ENCODE measurements at places on chromosomes 1 and 21. TPM values are rescaled to one million over a fixed set of nuclear protein-coding genes. Genes with fewer than 3 reads are reported as not detected.

Gene S100A8
- total RNA-seq: not detected

Gene ACBD6
- total RNA-seq: 66.6 TPM

Gene AMIGO1
- 5.2 TPM for total RNA-seq

Gene RYR2
- 0.03 TPM for total RNA-seq

Gene FASLG
- total RNA-seq: not detected

Gene SERINC2
- total RNA-seq: 4.5 TPM

Gene SYF2
- 38.4 TPM for total RNA-seq

Gene PEAR1
- total RNA-seq: 28.2 TPM

Gene ARTN
- total RNA-seq: 1.1 TPM

Gene TMIGD3
- total RNA-seq: not detected

Gene SPRR1A
- not detected for total RNA-seq

Gene SAMSN1
- not detected for total RNA-seq

GRCh38 chr1:6580119-6580592 lies 362 bp downstream of the ZBTB48 start:
- no peak for DNase-seq

GRCh38 chr1:154335025-154335714 lies 9.8 kb downstream of the ATP8B2 start:
- DNase-seq: peak; percentile 95

DNA sequence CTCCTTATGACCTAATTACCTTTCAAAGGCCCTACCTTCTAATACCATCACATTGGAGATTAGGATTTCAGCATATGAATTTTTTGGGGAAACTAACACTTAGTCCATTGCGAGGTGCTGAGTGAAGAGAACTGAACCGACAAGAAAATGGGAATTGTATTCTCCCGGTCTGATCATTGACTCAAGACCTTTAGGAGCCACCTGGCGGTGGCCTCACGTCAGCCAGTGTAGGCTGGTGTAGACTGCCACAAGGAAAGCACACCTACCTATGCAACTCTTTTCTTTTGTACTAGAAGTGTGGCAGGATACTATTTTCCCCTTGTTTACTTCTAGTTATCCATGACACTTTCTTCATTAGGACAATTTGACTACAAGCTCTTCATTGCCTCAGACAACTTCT lies 333.5 kb upstream of the B3GALT2 start:
- DNase-seq: no peak

DNA sequence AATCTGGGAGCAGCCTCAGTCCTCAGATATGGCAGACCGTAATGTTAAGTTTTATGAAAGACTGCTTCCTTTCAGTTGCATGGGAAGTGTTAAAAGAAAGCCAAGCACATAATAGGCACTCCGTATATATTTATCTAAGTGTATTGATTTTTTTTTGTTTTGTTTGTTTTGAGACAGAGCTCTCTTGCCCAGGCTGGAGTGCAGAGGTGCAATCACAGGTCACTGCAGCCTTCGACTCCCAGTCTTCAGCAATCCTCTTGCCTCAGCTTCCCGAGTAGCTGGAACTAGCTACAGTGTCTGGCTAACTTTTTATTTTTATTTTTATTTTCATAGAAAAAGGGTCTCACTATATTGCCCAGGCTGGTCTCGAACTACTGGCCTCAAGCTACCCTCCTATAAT lies 341.8 kb downstream of the USH2A start:
- no peak for DNase-seq

DNA sequence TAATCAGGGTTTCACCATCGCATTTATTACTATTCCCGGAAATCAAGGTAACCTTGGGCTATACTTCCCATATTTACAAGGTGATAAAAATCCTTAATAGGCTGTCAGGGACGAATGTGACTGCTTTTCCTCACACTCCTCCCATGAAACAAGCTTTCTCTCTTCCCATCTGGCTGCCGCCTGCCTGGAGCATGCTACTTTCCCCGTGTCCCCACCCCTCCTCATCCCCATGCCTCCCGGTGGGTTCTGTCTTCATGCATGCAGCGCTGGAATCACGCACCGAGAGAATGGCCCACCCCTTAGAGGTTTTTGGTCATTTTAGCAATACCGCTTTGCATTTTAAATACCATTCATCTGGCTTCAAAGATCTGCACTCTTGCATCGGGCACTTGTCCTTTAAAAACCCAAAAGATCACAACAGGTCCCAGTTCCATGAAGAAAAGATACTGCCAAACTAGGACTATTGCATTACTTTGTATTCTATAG lies 339.1 kb downstream of the NTNG1 start:
- no peak for DNase-seq

GRCh38 chr1:108082738-108083562 lies 117.2 kb downstream of the SLC25A24 start:
- no peak for DNase-seq

GRCh38 chr1:24930260-24931145 lies at the start of gene RUNX3:
Gene RUNX3 (minus strand): TSS chr1:24930276. CDS start chr1:24929868, 408 bp downstream.
- no peak for DNase-seq

- no peak for DNase-seq
These were observed 142.9 kb upstream of the COL6A1 start for GRCh38 chr21:45838634-45839033.

DNA sequence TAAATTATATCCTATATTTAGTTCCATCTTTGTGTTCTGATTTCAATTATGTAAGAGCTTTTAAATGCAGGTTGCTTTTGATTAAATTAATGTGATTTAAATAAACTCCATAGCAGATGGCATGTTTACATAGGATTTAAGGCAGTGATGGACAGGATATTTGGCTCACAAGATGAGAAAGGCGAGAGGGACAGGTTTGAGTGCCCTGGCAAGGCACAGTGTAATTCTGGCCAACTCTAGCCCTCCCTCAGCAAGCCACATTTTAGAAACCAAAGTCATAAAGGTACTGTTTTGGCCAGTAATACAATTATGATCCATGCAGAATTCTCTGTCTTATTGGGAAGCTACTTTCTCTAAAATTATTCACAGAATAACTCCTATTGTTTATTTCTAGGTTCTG lies 50.6 kb upstream of the C1orf146 start:
- no peak for DNase-seq

- DNase-seq: no peak
These were observed 384.9 kb downstream of the NCAM2 start for GRCh38 chr21:21383126-21383525.

- no peak for DNase-seq
These were observed 120.8 kb downstream of the DMRTB1 start for GRCh38 chr1:53580009-53580400.

GRCh38 chr1:149917571-149918144 lies at the start of gene SV2A:
Gene SV2A (minus strand): TSS chr1:149917844. CDS start chr1:149913840, 4,004 bp downstream.
- no peak for DNase-seq

GRCh38 chr1:195709821-195710220 lies 898.4 kb downstream of the KCNT2 start:
- no peak for DNase-seq

- no peak for DNase-seq
These were observed 39.2 kb downstream of the SPEN start for GRCh38 chr1:15886611-15887167.

- DNase-seq: no peak
These were observed 35.2 kb downstream of the RAP1A start for GRCh38 chr1:111654839-111655238.

GRCh38 chr1:107019166-107019565 lies 37.3 kb upstream of the PRMT6 start:
- no peak for DNase-seq

- no peak for DNase-seq
These were observed 7.6 kb downstream of the COL16A1 start for GRCh38 chr1:31696242-31696641.

DNA sequence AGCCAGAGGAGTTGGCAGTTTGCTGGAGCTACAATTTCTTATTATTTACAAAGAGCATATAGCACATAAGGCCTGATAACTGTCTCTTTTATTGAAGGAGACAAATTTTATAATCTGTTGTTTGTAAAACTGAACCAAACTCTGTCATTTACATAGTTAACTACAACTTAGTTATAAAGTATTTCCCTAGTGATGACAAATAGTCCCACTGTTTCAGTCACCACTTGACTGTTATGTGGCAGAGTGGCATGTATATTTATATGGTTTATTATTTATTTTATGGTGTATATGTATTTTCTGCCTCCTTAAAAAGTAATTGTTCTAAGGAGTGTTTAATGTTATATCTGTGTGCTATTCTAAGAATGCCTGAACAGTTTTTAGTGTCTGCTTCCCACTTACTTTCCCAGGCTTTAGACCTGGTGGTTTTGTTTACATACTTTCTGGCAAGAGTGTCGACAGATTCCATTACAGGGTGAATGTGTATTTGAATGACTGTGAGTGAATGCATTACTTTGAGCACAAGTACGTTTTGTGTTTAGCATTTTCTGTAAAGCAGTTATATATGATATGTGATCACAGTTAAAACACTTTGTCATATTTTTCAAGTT lies 10.0 kb downstream of the TSEN15 start:
- no peak for DNase-seq

GRCh38 chr1:157025385-157025784 lies 20.2 kb downstream of the ARHGEF11 start:
- DNase-seq: no peak

DNA sequence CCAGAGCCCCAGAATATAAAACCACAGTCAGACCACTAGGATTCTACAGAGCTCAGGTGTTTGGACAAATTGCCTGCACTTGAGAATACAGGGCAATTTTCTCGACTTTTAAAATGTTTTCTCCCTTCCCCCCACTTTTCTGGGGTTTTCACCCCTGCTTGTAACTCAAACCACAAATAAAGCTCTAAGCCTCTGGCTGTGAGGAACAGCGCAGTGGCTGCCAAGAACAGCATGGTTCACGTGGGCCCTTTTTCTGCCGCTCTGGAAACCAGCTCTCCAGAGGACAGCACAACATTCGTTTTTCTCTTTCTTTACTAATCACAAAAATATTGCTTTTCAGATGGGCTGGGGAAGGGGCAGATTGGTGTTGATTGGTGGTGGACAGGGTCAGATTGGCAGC lies 102.2 kb upstream of the JUN start:
- no peak for DNase-seq
